ENCODE measurements at places on chromosomes 7 and 10.

- peak; percentile 94 for DNase-seq
Measured at GRCh38 chr10:95290461-95291364, at the start of gene PDLIM1. Gene PDLIM1 (minus strand): TSS chr10:95291003. CDS start chr10:95290915, 88 bp downstream.

GRCh38 chr10:3704565-3705325 lies 80.3 kb downstream of the KLF6 start:
- no peak for DNase-seq

GRCh38 chr7:24370541-24370940 lies 86.6 kb downstream of the NPY start:
- no peak for DNase-seq

DNA sequence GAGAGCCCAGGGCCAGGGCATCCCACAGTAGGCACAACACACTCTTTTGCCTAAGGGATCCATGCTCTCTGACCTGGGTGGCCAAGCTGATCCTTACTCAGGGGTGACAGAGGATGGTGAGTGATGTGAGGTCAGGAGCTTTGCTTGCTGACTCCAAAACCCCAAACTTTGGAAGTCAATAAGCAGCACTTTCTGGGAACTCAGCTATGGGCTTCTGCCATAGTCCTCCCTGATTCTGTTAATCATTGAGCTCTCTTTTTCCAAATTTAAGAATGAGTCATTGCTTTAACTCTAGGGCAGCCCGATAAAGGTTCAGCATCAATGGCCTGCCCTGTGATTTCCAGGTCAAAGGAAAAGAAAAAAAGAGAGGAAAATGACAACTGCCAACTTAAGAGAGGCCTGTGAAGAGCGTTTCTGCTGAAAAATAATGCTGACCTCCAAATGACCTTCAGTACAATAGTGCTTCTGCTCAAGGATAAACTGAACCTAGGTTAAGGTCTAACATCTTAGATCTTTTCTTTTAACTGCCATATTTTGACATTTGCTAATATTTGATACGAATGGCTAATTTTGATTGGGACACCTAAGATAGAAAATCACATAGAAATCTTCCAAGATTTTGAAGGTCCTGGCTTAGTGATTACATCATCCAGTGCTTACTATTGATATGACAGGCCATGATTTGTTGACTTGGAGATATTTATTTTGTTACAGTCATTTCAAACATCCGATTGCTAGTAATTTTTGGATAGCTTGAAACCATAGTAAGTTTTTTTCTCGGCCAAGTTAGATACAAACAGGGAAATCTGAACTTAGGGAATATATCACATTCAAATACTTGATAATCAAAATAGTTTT lies 20.8 kb upstream of the RELN start:
- DNase-seq = no peak

DNA sequence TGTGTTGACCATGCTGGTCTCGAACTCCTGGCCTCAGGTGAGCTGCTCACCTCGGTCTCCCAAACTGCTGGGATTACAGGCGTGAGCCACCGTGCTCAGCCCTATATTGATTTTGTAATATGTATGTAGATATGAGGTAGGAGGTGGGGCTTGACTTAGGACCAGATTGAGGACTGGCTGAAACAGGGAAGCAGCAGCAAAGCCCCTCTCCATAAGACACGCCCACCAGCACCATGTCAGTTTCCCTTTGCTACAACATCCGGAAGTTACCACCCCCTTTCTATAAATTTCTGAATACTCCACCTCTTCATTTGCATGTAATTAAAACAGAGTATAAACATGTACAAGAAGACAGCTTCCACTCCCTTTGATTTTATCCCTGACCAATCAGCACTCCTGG lies 47.9 kb upstream of the MYL10 start:
- DNase-seq = no peak

DNA sequence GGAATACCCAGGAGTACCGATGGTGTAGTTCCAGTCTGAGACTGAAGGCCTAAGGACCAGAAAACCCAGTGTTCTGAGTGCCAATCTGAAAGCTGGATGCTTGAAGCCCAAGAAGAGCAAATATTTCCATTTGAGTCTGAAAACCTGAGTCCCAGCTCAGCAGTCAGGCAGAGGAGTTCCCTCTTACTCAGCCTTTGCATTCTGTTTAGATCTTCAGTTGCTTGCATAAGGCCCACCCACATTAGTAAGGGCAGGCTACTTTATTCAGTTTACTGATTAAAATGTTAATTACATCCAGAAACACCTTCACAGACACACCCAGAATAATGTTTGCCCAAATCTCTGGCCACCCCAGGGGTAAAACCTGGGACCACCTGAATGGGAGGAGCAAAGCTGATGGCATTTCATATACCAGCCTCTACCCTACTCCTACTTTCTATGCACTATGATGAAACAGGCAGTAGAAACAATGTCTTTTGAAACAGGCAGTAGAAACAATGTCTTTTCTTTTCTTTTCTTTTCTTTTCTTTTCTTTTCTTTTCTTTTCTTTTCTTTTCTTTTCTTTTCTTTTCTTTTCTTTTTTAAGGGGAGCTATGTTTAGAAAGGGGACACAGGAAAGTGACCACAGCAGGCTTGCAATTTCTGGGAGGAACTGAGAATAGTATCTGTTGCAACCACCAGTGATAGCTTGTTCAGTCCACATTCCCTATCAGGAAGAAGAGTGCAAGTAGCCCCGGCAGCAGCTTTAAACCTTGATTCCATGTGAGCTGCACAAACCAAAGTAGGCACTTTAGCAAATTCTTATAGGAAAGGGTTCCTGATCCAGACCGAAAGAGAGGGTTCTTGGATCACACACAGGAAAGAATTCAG lies 30.6 kb downstream of the FAM237B start:
- DNase-seq = no peak

DNA sequence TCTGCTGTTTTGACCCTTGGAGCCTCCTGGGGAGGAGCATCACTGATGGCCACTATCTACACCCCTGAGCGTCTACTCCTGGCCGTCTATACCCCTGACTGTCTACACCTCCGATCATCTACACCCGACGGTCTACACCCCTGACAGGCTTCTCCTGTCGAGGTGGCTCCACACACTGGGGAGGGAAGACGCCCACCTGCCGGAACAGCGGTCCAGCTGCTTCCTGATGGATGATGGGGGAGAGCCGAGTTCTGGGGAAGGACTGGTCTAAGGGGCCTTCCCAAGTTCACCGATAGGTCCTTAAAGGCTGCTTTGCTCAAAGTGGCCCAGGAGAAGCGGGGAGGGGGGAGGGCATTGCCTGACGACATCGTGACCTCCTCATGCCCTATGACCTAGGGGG lies 39.4 kb downstream of the GBX1 start:
- DNase-seq = no peak

DNA sequence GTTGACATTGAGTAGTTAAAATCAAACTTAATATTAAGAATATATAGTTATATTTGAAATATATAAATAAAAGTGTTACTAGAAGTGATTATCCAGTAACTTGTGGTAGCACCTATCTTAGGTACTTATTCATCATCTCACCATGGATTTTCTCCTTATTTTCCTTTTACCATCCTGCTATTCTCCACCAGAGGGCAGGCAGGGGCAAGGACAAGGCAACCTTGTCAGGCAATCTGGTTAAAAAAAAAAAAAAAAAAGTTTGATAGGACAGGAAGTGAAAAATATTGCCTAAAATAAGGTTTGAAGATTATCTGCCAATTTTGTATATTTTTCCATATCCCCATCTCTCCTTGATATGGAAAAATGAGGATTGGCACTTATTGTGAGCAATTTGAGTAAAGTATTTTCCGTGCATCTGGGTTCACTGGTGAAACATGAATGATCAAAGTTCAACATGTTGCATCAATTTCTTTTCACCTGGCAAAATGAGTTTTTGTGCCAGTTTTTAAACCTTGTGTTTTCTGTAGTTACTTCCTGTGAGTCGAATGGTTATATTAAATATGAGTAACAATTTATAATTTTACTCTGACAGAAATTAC lies 256.7 kb downstream of the AGMO start:
- DNase-seq = peak; percentile 51

GRCh38 chr10:36089790-36090440 lies 447.8 kb upstream of the FZD8 start:
- DNase-seq = no peak

DNA sequence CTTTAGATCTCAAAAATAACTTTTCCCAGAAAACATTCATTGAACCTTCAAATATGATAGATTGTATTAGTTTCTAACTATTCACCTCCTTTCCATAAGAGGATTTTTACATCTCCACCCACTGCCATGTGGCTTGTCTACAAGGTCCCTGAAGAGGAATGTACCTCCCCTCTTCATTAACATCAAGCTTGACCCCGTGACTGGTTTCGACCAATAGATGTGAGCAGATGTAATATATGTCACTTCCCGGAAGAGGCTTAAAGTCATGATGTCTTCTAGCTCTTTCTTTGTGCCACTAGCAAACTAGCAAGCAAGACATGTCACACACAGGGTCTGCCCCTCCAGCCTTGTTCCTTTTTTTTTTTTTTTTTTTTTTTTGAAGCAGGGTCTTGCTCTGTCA lies 6.9 kb downstream of the BAZ1B start:
- DNase-seq = no peak

DNA sequence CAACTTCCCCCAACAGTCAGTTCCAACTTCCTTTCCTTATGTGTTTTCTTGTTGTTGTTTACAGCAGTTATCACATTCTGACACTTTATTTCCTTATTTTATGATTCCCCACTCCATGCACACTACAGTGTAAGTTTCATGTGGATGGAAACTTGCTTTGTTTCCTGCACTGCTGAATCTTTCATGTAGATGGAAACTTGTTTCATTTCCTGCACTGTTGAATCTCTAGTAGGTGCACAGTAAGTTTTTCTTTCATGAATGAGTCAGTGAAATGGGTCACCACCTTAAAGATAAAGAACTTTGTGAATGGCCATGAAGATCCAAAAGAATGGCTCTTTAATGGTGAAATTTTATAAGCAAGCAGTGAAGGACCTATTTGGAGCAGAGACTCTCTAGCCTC lies 61.4 kb downstream of the SHOC2 start:
- no peak for DNase-seq

DNA sequence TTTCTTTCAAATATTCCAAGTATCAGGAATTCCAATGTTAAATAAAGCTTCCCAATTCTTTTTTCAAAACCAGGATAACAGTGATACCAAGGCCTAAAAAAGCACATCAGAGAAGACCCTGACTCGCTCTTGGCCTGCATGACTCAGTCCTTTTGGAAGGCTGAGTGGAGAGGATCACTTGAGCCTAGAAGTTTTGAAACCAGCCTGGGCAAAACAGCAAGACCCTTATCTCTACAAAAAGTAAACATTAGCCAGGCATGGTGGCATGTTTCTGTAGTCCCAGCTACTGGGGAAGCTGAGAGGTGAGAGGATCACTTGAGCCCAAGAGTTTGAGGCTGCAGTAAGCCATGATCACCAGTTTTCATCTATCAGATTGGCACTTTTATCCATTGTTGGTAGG lies 18.7 kb downstream of the NFE2L3 start:
- DNase-seq = no peak

DNA sequence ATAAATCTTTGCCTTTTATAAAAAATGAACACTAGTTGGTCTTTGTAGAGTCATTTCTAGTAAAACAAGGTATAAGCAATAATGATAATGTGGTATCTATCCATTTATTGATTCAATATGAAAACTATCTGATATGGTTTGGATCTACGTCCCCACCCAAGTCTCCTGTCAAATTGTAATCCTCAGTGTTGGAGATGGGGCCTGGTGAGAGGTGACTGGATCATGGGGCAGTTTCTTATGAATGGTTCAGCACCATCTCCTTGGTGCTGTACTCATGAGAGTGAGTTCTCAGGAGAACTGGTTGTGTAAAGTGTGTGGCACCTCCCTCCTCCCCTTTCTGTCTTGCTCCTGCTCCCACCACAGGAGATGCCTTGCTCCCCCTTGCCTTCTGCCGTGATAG lies 288.8 kb downstream of the CACNA2D1 start:
- no peak for DNase-seq

- no peak for DNase-seq
Measured at GRCh38 chr7:70935311-70935710, 196.6 kb upstream of the GALNT17 start.

- DNase-seq = no peak
Measured at GRCh38 chr10:29279779-29280487, 8.9 kb upstream of the LYZL1 start.

- peak; percentile 60 for DNase-seq
Measured at GRCh38 chr10:87505366-87506111, 846 bp downstream of the MINPP1 start.

DNA sequence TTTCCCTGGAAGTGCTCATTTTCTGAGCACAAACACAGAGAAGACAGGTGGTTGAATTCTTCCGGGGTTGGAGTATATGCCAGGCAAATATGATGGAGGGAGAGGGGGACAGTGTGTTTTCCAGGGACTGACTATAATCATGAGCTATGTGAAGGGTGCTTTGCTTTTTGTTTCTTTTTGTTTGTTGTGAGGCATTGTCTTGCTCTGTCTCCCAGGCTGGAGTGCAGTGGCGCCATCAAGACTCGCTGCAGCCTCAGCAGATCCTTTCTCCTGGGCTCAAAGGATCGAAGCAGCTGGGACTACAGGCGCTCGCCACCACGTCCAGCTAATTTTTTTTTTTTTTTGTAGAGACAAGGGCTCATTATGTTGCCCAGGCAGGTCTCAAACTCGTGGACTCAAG lies 47.3 kb upstream of the CPN1 start:
- no peak for DNase-seq

DNA sequence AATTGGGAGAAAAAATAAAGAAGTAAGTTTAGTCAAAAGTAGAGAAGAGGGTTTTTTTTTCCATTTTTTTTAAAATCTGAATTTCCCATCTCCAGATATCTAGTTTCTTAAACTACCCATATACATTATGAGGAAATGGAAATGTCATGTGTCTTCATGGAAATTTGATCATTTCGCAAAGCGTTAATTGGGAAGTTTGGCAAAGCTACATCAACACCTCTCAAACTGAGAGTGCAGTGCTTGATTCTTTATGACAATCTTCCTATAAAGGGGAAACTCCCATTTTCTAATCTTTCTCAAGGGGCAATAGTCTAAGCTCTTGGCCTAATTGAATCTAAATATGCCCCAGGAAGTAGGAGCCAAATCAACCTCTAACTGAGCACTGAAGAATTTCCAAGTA lies 110.4 kb upstream of the INHBA start:
- DNase-seq = no peak

DNA sequence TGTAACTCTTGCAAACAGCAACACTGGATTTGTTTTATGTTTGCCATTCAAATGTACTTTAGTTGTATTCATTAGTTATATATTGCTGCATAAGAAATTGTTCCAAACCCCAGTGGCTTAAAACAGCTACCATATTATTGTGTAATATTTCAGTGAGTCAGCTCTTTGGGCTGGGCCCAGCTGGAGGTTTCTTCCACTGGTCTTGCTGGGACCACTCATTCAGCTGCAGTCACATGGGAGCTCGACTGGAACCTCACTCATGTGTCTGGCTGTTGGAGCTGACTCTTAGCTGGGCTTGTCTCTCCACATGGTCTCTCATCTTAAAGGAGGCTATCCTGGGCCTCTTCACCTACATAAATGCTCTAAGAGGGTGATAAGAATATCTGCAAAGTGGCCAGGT lies 23.2 kb upstream of the PIP4K2A start:
- no peak for DNase-seq
